ENCODE measurements at places on chromosomes 5 and 9.

GRCh38 chr5:104937598-104937997, 1375.0 kb upstream of the NUDT12 start:
- DNase-seq, result no peak

- DNase-seq, result no peak
Measured at GRCh38 chr9:17521100-17521855, 57.6 kb upstream of the SH3GL2 start.

DNA sequence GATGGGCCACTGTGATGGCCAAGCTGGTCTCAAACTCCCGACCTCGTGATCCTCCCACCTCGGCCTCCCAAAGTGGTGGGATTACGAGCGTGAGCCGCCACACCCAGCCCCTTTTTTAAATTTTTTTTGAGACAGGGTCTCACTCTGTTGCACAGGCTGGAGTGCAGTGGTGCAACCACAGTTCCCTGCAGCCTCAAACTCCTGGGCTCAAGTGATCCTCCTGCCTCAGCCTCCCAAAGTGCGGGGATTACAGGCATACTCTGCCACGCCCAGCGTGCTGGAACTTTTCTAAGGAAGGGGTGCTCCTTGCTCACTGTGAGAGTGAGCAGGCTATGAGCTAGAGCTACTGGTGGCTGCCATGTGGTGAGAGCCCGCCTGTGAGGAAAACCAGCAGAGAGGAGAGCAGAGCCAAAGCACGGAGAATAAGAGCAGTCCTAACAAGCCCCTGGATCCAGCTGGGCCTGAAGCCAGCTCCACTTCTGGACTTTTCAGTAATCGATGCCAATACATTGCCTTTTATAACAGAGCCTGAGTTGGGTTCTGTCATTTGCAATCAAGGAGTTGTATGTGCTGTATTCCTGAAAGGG, 75.5 kb upstream of the UNC5A start:
- DNase-seq, result no peak

GRCh38 chr9:107751567-107752210, 262.1 kb upstream of the KLF4 start:
- no peak for DNase-seq

GRCh38 chr5:31232273-31232888, 38.9 kb downstream of the CDH6 start:
- DNase-seq, result no peak

GRCh38 chr5:135193213-135194125, 159.4 kb upstream of the PITX1 start:
- no peak for DNase-seq

Measured in stimulated activated CD4-positive, alpha-beta T cell treated with anti-CD3 and anti-CD28 coated beads, Interleukin-1b, Interleukin-23, amount 100 ng/mL, for 24 hours (primary cell).